ENCODE measurements at places on chromosomes 5 and 9.

GRCh38 chr5:175335691-175336090, 108.3 kb downstream of the DRD1 start:
- DNase-seq: no peak

GRCh38 chr5:78603636-78604175, 44.9 kb downstream of the LHFPL2 start:
- DNase-seq: no peak

DNA sequence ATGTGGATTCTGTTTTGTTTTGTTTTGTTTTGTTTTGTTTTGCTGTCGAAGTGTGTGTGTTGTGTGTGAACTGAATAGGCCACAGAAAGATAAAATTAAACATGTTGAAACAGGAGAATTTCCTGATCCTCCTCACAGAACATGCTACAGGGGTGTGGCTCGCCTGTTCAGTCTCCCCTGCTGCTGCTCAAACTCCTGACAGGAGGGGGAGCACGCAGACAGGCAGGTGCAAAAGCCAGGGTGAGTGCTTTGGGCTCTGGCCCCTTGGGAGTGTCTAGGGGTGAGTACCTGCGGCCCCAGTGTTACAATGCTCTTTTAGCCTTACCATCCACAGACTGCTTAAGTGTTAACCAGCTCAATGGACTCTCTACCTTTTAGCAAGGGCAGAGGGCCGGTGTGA, 473.5 kb downstream of the MAT2B start:
- no peak for DNase-seq

- DNase-seq: no peak
These were observed 644 bp downstream of the BRD3 start for GRCh38 chr9:134066913-134067851.

GRCh38 chr9:119375892-119376291, 6.7 kb upstream of the BRINP1 start:
- no peak for DNase-seq

DNA sequence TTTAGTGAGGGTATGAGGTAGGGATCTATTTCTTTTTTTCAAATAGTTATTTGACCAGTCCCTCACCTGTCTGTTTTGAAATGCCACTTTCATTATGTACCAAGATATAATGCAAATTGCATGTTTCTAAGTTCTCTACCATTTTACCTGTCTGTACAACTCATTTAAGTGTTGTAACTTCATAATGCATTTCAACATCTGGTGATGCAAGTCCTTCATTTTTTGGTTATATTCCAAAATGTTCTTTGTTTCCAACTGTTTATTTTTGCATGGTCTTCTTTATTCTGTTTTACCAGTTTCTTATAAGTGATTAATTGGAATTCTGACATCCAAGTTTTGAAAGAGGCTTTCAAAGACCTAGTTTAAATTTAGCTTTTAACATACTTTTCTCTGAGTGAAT, 26.8 kb downstream of the TDRD7 start:
- DNase-seq: no peak

- no peak for DNase-seq
These were observed 194.7 kb upstream of the FREM1 start for GRCh38 chr9:15104826-15105420.

DNA sequence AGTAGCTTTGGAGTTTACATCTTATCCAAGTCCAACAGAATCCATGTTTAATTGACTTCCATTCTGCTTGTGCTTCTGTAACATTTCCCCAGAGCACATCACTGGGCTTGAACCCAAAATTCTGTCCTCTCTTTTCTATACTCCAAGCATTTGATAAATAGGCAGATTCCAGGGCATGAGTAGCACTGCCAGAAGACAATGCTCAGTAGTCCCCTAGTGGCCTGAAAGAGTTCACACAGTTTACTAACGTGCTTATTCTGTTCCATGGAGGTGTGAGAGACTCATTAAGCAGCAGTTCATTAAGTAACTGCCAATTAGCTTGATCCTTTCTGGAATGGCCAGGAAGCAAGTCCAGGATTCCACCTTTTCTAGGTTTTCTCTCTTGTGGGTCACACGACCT, 9.4 kb upstream of the GABRA6 start:
- DNase-seq: no peak

GRCh38 chr5:91382530-91383026, 539 bp downstream of the ARRDC3 start:
- no peak for DNase-seq

DNA sequence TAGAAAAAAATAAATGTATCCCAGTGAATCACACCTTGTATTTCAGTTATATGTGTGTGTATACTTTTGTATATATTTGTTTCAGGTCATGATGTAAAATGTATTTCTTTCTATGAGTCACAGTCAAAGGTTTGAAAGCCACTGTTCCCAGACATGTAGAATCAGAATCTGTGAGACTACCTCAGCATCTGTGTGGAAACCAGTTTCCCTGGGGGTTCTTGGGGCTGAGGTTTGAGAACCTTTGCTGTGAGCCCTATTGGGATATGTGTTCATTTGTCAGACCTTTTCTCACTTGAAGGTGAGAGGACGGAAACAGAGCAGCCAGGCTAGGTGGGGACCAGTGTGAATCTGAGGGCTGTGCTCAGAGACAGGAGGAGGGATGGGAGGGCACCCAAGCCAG, 78.7 kb upstream of the SAP30L start:
- no peak for DNase-seq

DNA sequence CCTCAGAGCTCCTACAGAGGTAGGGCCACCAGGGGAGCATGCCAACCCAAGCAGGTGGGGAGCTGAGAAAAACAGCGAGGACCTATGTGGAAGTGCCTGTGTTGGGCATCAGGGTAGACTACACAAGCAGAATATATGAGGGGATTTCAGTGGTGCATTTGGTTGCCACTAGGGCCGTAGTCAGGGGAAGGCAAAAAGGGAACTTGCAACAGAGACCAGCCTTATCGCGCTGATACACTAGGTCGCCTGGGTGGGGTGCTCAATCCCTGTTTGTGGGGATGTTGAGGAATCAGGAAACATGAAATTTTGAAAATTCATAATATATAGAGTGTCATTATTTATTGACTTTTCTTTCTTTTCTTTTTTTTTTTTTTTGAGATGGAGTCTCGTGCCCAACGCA, 370.9 kb upstream of the PRR16 start:
- no peak for DNase-seq

GRCh38 chr5:31887556-31887955, 248.6 kb downstream of the PDZD2 start:
- DNase-seq: no peak

DNA sequence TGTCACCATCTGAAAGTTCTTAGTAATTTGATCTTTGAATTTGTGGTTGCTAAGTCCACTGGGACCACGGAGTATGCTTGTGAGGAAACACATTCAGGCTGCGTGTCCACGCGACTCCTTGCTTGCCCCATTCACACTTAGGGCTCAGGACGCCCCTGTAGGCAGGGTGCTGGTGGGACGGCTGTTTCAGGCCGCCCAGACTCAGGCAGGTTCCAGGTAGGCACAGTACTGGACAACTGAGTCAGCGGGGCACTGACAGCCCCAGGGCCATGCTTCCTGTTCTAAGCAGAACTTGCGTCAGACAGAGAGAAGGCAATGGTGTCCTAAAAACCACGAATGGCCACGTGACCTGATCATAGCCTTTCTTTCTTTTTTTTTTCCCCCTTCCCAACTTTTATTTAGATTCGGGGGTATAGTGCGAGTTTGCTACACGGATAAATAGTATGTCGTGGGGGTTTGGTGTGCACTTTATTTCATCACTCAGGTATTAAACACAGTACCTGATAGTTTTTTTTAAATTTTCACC, 7.7 kb upstream of the RASGEF1C start:
- DNase-seq: no peak

DNA sequence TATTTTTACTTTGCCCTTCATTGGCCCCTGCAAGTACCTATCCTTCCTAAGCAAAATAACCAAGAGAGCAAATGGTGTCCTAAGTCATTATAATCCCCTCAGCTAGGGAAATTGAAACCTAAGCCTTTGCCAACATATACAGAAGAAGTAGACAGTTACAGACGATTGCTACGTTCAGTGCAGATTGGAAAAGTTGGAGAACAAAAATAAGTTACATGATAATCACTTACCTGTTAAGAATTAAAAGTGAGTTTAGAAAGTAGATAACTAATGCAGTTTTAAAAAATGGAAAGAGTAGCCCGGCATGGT, 244.8 kb downstream of the MPDZ start:
- no peak for DNase-seq

- DNase-seq: no peak
These were observed 50.4 kb downstream of the ZNF354C start for GRCh38 chr5:179110528-179110927.

DNA sequence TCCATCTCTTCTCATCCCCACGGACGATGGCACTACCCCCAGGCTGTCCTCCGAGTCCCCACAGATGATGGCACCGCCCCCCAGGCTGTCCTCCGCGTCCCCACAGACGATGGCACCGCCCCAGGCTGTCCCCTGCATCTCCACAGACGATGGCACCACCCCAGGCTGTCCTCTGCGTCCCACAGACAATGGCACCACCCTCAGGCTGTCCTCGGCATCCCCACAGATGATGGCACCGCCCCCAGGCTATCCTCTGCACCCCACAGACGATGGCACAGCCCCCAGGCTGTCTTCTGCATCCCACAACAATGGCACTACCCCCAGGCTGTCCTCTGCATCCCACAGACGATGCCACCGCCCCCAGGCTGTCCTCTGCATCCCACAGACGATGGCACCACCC, 57.4 kb upstream of the PTCH1 start:
- no peak for DNase-seq

DNA sequence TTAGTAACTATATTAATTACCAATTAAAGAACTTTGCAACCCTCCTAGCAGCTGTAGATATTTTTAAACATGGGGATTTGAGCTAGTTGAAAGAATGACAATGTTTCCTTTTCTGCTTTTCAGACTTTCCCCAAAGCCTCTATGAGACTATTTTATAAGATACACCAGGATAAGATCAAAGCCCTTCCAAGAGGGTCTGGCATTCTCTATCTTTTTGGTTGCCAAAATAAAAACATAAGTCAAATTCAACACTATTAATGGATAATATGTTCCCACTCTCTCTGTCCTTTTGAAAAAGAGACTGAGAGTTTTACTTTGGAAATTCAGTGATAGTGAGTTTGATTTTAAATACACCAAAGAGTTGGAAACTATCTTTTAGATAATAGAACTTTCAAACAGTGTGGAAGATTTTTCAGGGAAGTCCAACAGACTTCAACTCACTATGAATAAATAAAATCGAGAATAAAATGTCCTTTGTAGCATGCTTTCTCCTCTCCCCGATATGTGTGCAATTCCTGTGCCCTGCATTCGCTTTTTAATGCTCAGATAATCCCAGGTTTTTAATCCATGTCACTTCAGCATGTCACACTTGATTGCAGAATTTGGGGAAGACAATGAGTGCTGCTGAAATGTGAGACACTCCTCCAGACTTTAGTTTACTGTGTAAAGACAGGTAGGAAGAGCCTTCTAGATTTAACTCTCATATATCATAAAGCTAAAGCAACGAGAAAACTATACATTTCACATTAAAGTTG, 1095.7 kb upstream of the DMAC1 start:
- DNase-seq: no peak

DNA sequence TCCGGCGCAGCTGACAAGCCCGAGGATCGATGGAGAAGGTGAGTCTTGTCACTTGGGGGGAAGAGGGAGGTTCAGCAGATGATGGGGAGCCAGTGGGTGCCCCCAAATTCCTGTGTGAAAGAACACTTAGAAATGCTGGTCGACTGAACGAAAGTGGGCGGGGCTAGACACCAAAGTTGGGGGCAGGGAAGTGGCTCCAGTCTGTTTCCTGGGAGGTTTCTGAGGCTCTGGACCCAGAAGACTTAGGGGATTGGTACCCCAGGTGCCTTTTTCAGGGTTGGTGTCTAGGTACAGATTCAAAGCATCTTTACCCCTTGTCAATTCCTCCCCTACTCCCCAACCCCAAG, 278.6 kb downstream of the ZSWIM6 start:
- DNase-seq: no peak

GRCh38 chr9:17342696-17343095, 207.9 kb downstream of the CNTLN start:
- DNase-seq: no peak

- no peak for DNase-seq
These were observed 9.2 kb upstream of the PHYHD1 start for GRCh38 chr9:128911529-128912035.

DNA sequence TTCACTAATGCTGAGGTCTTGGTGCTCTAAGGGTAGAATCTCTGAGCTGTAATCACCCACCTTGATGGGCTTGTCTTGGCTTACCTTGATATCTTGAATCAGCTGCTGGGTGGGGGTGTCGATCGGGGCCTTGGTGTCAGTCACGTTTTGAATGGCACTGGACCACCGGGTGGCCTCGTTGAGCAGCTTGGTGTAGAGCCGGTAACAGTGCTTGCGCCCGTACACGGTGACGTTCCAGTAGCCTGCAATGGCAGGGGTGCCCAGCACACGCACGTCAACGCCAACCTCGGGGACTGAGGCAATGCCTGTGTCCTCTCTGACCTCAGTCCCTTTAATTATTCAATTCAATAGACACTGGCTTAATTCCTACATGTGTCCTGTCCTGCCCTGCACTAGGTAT, 63.1 kb upstream of the RETREG1 start:
- DNase-seq: no peak

GRCh38 chr5:133389066-133389590, 223.2 kb downstream of the FSTL4 start:
- DNase-seq: no peak

DNA sequence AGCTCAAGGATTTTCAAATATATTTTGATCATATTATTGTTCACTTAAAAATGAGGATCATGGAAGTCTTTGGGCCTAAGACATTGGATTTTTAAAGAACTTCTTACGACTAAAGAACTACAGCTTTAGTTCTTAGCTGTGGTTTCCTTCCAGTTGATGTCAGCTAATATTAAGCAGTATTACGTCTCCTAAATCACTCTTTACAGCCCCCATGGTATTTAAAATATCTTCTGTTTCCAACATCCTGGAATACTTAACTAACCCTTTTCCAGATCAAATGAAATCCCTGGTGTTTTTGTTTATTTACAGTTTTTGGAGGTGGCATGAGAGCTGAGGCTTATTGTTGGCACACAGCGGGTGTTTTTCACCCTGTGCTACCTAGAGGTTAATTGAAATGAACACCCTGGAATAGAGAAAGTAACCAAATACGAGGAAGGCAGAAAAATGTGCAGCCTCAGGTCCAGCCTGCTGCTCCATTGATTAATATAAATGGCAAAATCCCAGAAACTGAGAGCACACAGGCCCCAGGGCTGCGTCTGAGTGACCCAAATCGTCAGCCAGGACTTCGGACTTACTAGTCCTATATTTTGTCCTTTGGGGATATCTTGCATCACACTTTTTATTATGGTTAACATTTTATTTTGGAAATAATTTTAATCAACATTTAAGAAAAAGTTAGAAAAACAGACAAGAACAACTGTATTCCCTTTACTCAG, 52.3 kb upstream of the ICE1 start:
- no peak for DNase-seq

GRCh38 chr5:168860503-168860902, 281.3 kb upstream of the PANK3 start:
- no peak for DNase-seq

GRCh38 chr9:85742597-85742936, 813 bp upstream of the AGTPBP1 start:
- no peak for DNase-seq

- DNase-seq: peak; percentile 32
These were observed 21.1 kb downstream of the VCP start for GRCh38 chr9:35051069-35051967.

GRCh38 chr9:137347928-137348327, 45.9 kb upstream of the NRARP start:
- no peak for DNase-seq

Measured in stimulated activated CD4-positive, alpha-beta T cell treated with anti-CD3 and anti-CD28 coated beads, Interleukin-1b, Interleukin-23, amount 100 ng/mL, for 1 hour (primary cell).